ENCODE measurements at places on chromosomes 5 and 9.

- DNase-seq = no peak
Observed at GRCh38 chr5:133696006-133696584, 83.8 kb upstream of the FSTL4 start.

GRCh38 chr9:5870691-5871090, 20.0 kb upstream of the MLANA start:
- no peak for DNase-seq

DNA sequence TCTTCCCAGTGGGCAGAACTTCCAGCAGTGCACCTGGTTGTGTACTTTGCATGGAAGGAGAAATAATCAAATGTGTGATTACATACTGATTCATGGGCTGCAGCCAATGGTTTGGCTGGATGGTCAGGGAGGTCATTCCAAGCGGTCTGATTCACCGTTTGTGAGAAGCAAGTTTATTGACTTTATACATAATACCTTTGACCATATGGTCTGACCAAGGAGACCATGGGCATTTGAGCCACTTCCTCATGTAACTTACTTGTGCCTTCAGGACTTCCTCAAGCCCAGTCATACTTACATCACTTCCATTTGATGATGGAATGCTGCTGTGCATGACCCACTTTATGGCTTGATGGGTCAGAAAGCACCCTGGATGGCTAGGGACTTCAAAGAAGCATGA, 41.1 kb downstream of the DAP start:
- DNase-seq = no peak

GRCh38 chr5:34500236-34500847, 155.8 kb upstream of the RAI14 start:
- DNase-seq = no peak
